Kidney (tissue), 22 donors: ENCODE measurements at places on chromosomes 3 and 15.

DNA sequence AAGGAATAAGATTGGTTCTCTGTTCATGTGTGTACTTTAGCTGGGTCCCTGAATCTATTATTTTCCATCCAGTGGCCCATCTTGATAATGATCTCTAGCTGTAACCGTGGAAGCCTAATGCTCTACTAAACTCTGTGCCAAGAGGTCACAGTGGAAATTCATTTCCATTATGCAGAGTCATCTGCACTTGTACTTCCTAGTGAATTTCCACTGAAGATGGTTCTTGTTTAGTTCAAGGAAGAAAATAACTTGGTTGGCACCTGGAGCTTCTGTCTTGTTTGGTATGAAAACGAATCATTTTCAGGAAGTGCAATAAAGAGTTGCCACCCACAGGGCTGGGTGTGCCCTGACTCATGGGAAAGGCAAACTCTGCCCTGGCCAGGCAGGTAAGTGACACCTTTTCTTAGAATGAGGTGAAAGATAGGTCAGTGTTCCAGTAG lies 10.3 kb downstream of the LPP start:
- peaks cover 43% of the 10 kb centered on the region for H3K4me1 ChIP-seq
- peak overlapping the region; percentile 58 for H3K27ac ChIP-seq
- H3K4me3 ChIP-seq, result no peak overlapping the region
- no peaks in the 10 kb centered on the region for H3K36me3 ChIP-seq
- no peaks in the 10 kb centered on the region for H3K27me3 ChIP-seq

- no peaks in the 10 kb centered on the region for H3K36me3 ChIP-seq
- no peak overlapping the region for H3K27ac ChIP-seq
- H3K4me3 ChIP-seq, result no peak overlapping the region
- H3K4me1 ChIP-seq, result peaks cover 3% of the 10 kb centered on the region
- DNase-seq, result no peak
These were observed 140.4 kb downstream of the CHDH start for GRCh38 chr3:53705774-53706173.

GRCh38 chr15:81224232-81224631 lies 27.6 kb downstream of the IL16 start:
- H3K36me3 ChIP-seq, result no peaks in the 10 kb centered on the region
- H3K27me3 ChIP-seq, result no peaks in the 10 kb centered on the region
- no peaks in the 10 kb centered on the region for H3K4me1 ChIP-seq

DNA sequence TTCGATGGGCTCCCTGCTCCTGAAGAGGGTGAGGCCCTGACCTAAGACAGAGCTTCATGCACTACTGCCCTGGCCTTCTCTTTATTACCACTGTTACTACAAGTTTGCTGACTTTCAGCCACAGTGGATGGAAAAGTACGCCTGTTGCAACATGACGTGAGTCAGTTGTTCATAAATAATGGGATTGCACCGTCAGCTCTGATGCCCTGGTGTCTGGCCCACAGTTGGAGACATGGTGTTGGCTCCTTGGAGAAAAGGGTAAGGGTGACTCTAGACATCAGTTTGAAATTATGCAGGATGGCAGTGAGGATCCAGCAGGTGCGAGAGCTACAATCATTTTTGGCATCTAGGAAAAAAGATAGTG lies 5.5 kb downstream of the PAQR5 start:
- H3K4me3 ChIP-seq, result no peak overlapping the region
- H3K27me3 ChIP-seq, result no peaks in the 10 kb centered on the region
- H3K27ac ChIP-seq, result peak overlapping the region; percentile 95
- H3K36me3 ChIP-seq, result no peaks in the 10 kb centered on the region

DNA sequence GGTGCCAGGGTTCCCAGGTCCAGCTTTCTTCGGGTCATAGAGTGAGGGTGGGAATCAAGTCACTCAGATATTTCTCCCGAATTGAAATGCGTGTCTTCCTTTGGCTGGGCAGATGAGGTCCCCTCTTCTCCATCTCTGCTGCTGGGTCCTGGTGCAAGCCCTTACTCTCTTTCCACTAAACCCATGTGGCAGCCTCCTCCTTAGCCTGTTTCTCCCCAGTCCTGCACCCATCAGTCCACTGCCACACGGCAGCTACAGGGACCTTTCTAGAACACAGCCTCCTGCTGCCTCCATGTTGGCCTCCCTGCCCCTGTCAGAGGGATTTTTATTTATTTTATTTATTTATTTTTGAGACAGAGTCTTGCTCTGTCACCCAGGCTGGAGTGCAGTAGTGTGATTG lies 237.4 kb upstream of the CTDSPL start:
- no peak overlapping the region for H3K27ac ChIP-seq
- no peak for DNase-seq
- no peaks in the 10 kb centered on the region for H3K27me3 ChIP-seq
- no peaks in the 10 kb centered on the region for H3K36me3 ChIP-seq
- H3K4me3 ChIP-seq, result no peak overlapping the region

DNA sequence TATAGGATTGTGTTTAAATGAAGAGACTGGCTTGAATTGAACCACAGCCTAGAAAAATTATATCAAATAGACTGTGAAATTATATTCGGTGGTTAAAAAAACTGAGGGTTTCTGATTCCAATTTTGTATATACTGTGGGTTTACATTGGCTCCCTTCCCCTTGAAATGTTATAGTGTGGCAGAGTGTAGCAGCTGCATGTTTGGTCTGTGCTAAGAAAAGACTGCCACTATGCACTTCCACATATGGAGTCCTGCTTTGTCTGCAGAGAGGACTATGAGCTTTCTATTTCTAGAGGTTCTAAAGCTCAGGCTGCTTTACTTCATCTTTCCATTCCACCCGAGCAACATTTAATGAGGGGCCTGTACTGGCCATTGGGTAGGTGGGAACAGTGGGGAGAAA lies 112.3 kb downstream of the P3H2 start:
- H3K4me3 ChIP-seq, result no peak overlapping the region
- no peaks in the 10 kb centered on the region for H3K36me3 ChIP-seq
- no peak overlapping the region for H3K27ac ChIP-seq
- DNase-seq, result no peak
- H3K4me1 ChIP-seq, result no peaks in the 10 kb centered on the region
